Cortex of kidney (tissue), 1 donor: ENCODE measurements at places on chromosomes 13 and 19.

GRCh38 chr19:56119582-56119978 is 1.5 kb downstream of the ZNF787 start:
- DNase-seq, result no peak

DNA sequence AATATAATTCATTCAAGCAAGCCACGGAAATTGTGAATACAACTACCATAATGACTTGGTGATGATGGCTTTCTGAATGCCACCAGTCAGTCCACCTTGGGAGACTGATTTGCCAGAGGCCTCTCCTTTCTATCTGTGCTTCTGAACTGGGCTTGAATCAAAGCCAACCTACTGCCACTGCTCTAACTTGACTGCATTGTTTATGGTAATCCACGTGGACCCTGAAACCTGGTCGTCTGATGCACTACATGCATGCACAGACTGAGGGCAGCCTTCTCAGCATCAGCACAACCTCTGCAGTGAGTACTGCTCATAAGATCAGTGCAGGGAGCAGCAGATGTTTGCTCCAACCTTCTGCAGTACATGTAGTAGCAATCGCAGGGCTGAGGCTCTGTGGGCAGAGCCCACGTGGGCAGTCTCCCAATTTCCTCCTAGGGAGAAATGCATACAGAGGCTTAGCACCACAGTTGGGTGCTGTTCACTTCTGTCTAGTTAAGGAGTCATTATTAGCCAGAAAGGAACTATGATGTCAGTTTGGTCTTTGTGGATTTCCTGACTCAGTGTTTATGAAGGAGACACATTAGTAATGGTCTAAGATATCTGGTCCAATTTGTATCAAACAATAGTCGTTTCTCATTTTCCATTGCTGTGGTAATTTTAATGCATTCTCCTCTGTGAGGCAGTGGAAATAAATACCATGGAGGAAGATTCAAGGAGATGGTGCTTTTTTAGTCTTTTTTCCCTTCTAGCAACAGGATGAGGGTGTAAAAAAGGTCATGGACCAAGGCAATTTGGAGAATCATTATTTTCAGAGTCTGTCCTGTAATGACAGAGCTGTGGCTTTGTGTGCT is 82.5 kb downstream of the AKAP11 start:
- no peak for DNase-seq

GRCh38 chr13:110525328-110526319 is 35.9 kb downstream of the RAB20 start:
- DNase-seq, result no peak

- DNase-seq, result no peak
Observed at GRCh38 chr13:38308736-38309135, 40.9 kb upstream of the UFM1 start.

- DNase-seq, result no peak
Observed at GRCh38 chr13:110057052-110057451, 249.9 kb downstream of the COL4A1 start.

GRCh38 chr19:45450012-45450333 is 17.8 kb upstream of the FOSB start:
- DNase-seq, result no peak

GRCh38 chr13:70407486-70407885 is 299.2 kb upstream of the KLHL1 start:
- DNase-seq, result no peak

DNA sequence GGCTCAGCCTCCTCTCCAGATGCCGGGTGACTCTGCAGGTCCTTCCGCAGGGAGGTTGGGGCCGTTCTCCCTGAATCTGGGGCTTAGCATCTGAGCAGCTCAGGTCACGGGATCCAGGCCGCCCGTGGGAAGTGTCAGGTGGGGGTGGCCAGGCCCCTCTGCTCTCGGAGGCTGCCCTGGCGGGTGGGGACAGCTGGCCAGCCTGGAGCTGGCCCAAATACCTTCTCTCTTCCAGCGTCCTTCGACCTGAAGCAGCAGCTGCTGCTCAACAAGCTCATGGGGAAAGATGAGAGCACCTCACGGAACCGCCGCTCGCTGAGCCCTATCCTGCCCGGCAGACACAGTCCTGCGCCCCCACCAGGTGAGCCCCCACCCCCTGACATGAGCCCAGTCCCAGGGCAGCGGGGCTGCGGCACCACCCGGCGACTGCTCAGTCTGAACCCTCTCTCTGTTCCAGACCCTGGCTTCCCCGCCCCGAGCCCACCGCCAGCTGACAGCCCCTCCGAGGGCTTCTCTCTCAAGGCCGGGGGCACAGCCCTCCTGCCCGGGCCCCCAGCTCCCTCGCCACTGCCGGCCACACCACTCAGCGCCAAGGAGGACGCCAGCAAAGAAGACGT is 19.1 kb downstream of the PEX11G start:
- no peak for DNase-seq

DNA sequence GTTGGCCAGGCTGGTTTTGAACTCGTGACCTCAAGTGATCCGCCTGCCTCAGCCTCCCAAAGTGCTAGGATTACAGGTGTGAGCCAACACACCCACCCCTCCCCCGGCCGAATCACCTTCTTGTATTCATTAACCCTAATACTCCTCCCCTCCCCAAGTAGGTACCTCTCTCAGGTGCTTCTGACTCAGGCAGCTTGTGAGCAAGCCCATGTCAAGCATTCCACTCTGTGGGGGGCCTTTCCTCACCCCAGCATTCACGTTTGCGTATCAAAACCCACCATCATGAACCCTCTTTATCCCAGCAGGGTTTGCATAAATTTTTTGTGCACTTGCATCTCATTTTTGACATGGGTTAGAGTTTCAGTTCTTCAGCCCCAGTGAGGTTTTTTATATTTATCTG is 23.6 kb upstream of the RFXAP start:
- no peak for DNase-seq

DNA sequence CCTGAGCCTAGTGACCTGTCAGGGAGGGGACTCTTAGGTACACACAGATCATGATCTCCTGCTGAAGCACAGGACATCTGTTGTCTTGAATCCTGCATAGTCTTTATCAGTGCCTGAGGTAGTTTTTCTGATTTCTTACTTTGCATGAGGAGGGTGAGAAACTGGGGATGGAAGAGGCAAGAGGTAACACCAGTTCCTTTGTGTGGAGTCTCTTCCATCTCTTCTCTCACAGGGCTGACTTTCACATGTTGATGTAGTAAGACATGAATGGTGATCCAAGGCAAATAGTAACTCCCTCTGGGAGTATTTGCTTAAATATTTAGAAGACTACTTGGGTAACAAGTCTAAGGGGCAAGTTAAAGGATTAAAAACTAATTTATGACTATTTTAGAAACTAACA is 9.5 kb downstream of the NBEA start:
- no peak for DNase-seq

DNA sequence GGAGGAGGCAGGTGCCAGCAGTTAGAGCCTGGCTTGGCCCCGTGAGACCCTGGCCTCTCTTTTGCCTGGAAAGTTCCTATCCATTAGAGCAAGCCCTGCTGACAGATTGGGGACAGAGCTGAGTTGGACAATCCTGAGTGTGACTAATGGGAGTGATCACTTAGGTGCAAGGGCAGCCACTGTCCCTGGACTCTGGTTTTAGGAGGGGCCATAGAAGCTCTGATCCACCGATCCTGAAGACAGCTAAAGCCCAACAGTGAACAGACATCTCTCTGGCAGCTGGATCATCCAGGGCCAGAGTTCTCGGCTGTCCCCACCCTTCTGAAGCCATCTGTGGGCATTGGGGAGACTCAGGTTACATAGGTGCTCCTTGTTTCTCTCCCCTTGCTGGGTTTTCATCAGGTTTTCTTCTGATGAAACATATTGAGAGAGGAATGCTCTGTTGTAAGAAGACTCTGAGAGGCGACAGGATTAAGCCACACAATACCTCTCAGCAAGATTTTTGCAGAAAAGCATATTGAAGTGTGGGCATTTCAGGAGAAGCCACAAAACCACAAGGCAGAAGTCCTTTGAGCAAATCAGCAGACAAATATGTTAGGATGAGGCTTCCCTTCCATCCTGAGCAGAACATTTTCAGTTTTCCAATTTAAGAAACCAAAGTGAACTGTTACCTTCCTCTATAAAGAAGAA is 288.0 kb upstream of the MAB21L1 start:
- DNase-seq, result no peak

- DNase-seq, result no peak
Observed at GRCh38 chr13:59979589-59979988, 184.1 kb downstream of the DIAPH3 start.

DNA sequence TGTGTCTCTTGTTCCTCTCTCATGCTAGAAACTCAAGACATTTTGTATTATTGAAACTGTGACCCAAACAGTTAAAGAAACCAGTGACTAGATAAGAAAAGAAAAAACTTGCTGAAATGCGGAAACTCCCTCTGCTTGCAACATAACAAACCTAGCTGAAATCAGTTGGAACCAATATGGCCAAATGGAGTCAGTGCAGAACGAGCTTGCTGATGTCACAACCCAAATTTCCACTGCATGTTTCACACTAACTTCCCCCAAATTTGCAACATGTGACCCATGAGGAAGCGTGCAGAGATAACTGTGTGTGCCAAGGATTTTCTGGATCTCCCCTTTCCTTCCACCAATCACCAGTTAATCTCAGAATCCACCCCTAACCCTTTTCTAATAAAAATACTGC is 208.0 kb downstream of the DLEU7 start:
- no peak for DNase-seq

DNA sequence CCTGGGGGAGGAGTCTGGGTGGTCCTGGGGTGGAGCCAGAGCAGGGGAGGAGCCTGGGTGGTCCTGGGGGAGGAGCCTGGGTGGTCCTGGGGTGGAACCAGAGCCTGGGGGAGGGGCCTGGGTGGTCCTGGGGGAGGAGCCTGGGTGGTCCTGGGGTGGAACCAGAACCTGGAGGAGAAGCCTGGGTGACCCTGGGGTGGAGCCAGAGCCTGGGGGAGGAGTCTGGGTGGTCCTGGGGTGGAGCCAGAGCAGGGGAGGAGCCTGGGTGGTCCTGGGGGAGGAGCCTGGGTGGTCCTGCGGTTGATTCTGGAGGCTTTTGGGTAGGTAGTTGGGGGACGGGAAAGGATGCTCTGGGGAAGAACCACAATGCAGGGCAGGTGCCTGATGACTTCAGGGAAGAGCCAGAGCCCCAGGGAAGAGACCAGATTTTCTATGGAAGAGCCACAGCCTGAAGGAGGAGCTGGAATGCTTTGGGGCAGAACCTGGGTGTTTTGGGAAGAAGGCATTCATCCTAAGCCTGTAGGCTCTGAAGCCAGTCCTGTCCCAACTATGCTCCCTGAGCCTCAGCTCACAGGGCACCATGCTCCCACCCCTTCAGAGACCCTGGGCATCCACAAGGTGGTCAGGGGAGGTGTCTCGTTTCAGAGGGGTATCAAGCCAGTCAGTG is 15.0 kb downstream of the MRPS12 start:
- no peak for DNase-seq

DNA sequence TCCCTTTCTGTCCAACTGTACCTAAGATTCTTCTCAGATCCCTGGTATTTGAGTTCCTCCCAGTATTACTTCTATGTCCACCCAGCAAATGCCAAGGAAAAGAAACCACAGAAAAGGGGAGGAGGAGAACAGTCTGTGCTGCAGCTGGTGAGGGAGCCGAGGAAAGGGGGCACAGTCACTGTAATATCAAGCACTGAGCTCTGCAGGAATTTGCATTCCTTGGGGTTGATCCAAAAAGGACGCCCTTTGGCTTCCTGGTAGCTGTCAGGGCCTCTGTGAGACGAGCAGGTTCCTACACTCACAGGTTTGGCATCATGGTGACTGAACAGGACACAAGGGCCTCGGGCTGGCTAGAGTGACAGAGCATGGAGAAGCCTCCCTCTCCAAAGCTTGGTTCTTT is 273.4 kb downstream of the NHLRC3 start:
- no peak for DNase-seq

DNA sequence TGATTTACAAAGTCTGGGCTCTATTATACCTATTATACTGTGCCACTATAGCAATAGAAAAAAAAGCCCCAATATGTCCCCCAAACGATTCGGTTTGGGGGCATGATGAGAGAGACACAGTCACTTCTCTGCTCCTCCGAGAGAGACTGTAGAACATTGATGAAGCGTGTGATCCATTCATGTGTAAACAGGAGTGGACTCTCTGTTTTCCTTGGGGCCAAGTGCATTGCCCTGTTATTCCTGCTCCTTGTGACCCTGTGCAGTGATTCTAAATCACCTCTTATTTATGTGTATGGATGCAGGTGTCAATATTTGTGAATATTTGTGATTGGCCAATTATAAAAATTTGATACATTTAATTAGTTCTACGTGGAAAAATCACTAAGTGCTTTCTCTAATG is 17.0 kb downstream of the F10 start:
- no peak for DNase-seq

- DNase-seq, result no peak
Observed at GRCh38 chr13:50420718-50421472, 405.7 kb downstream of the KCNRG start.

GRCh38 chr13:50712456-50712855 is 131.0 kb downstream of the DLEU7 start:
- DNase-seq, result no peak

GRCh38 chr13:30880151-30880855 is 25.8 kb upstream of the MEDAG start:
- DNase-seq, result no peak

GRCh38 chr19:14114854-14115253 is 2.7 kb downstream of the PRKACA start:
- DNase-seq, result no peak

DNA sequence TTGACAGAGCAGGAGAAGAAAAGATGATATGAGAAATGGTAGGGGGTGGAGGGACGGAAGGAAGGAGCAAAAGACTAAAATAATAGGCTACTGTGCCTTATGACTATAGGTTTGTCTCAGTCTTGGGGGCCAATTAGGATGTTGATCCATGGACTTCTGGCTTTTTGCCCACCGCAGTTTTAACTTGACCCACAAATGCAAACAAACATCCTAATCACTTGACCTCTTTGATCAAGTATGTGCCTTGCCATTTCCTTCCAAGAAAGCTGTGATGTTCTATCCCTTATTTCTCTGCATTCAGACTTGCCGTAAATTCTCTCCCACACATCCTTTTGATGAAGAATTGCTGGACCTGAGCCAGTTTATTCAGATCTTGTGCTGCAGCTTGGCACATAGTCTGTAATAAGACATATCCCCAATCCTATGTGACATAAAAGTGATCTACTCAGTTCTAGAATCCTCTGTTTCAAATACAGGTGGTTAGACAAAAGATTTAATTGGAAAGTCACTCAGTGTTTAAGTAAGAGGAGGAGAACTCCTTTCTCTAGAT is 62.8 kb downstream of the TPT1 start:
- DNase-seq, result no peak

GRCh38 chr13:42549552-42549936 is 24.4 kb upstream of the TNFSF11 start:
- no peak for DNase-seq
